Neural crest cell (in vitro differentiated cells): ENCODE measurements at places on chromosomes 2 and 18. TPM values are rescaled to one million over a fixed set of nuclear protein-coding genes. Genes with fewer than 3 reads are reported as not detected.

The POMC gene
- 0.39 and 0.54 TPM in 2 replicates for total RNA-seq

The SETBP1 gene
- 38.9 and 39.3 TPM in 2 replicates for total RNA-seq

DNA sequence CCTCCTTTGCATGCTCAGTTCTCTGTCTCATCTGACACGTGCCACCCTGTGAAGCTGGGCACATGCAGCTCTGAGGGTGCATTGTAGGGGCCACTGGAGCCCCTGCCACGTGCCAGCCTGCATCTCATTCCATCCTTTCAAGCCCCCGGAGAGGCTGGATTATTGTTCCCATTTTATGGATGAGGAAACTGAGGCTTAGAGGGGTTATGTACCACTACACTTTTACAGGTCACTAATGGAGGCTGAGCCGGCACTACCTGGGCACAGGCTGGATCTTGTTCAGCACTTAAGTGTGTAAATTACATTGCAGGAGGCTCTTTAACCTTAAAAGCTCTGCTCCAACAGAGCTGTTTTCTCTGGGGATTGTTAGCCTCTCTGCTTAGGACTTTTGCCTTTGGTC lies 47.5 kb downstream of the KCNIP3 start:
- no peak for DNase-seq

DNA sequence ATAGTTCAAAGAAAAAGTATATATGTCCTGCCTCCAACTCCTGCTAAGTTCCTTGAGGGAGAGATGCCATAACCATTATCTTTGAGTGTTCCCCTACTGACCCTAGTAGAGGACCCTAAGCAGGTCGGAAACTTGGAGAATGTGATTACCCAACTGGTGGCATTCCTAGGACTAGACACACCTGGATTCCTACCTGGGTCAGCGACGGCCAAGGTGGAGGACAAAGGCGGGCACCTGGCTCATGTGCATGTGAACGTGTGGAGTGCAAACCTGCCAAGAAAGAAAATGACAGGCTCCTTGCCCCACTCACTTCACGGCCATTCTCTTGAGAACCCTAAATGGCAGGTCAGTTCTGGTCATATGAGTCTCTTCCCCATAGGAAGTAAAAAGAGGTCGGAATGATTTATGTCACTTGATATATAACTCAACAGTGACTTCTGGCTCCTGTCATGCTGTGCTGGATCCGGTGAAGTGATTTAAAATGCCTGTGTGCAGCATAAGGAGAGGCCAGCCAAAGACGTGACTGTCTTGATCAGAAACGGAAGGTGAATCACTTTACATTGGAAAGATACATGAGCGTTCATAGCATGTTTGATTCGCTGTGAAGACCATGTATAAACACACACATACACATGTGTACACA lies 371.6 kb downstream of the EIPR1 start:
- no peak for DNase-seq

DNA sequence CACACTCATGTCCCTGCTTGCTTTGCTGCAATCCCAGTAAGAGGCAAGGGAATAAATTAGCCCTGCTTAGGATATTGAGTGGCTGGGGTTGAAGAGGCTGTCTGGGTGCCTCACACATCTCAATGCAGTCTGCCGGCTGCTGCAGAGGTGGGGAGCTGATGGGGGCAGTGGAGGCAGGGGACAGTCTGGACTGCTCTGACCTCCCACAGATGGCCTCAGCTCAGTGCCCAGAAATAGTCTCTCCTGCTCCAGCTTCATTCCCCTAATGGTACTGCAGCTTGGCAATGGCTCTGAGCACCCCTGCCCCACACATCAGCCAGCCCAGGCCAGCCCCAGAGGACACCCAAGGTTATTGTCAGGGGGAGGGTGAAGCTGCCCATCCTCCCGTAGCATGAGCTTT lies 21.5 kb upstream of the TNS1 start:
- no peak for DNase-seq

- DNase-seq = no peak
These were observed 115.8 kb upstream of the ALKAL2 start for GRCh38 chr2:403682-404081.

The TRABD2A gene
- total RNA-seq = 0.84 TPM in 2 replicates

- DNase-seq = no peak
These were observed 116.3 kb downstream of the ZNF532 start for GRCh38 chr18:58980991-58981390.

- DNase-seq = no peak
These were observed 43.3 kb downstream of the COPS8 start for GRCh38 chr2:237128845-237129592.

DNA sequence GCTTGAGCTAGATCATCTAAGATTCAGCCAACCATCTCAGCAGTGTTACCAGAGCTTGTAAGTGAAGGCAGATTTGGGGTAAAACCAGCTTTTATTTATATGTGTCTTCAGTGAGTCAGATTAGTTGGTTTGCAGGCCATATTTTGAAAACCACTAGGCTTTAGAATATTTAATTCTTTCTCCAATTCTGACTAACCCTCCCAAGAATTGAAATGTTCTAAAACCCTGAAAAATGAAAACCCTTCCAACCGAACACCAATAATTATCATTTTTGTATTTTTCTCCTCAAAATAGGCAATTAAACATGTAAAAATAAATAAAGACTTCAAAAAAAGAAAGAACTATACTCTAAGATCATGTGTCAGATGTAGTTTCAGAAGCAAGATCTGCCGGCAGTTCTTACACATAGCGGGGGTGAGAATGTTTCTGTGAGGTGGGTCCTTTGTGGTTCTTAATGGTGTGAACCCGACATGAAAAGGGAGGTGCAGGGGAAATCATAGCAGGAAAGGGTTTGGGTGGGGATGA lies 14.2 kb downstream of the PLEK start:
- no peak for DNase-seq

GRCh38 chr2:36329251-36329650 lies 26.3 kb upstream of the CRIM1 start:
- no peak for DNase-seq
